ENCODE measurements at places on chromosomes 5 and 9. TPM values are rescaled to one million over a fixed set of nuclear protein-coding genes. Genes with fewer than 3 reads are reported as not detected.
A peak's percentile ranks its signal among the peaks of the same experiment; 100 is the strongest.

DNA sequence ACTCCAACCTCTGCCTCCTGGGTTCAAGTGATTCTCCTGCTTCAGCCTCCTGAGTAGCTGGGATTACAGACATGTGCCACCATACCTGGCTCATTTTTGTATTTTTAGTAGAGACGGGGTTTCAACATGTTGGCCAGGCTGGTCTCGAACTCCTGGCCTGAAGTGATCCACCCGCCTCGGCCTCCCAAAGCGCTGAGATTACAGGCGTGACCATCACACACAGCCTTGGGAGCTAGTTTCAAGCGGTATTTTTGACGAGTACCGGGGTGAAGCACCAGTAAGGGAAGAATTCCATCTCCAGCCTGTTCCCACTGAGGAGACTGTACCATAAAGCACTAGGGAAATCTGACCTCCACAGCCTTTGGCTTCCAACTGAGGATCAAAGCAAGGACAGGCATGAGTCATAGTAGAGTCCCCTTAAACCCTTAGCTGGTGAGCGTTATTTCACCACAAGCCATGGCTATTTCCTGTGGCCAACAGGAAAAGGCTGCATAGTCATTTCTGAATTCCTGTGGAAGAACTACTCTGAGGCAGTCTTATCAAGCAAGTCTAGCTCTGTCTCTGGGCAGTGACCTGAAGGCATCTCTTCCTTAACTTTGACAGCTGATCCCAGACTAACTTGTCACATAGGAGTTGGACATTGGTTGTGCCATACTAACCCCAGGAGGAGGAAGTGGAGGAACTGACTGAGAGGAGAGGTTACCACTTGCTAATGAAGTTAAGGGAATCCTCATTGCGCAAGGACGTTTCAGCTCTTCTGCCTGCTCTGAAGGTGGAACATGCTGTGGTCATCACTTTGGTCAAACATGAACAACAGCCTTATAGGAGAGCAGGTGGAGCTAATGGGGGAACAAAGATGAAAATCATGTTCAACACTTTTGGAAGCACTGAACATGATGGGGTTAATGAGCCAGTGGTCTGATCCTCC lies 85.8 kb upstream of the DMRT1 start:
- H3K27ac ChIP-seq, result no peak overlapping the region
- H3K27me3 ChIP-seq, result no peaks in the 10 kb centered on the region
- H3K4me3 ChIP-seq, result no peak overlapping the region

- H3K27ac ChIP-seq, result no peak overlapping the region
- no peak for DNase-seq
- no peaks in the 10 kb centered on the region for H3K27me3 ChIP-seq
- H3K36me3 ChIP-seq, result no peaks in the 10 kb centered on the region
Measured at GRCh38 chr5:148992265-148992664, 70.6 kb downstream of the SH3TC2 start.

GRCh38 chr5:139670369-139671095 lies 22.4 kb downstream of the CXXC5 start:
- peaks cover 14% of the 10 kb centered on the region for H3K4me1 ChIP-seq
- DNase-seq, result no peak
- no peaks in the 10 kb centered on the region for H3K27me3 ChIP-seq
- peak overlapping the region; percentile 33 for H3K27ac ChIP-seq
- no peak overlapping the region for H3K4me3 ChIP-seq

Gene DNAJA1
- 99.4 TPM for total RNA-seq

Gene CCDC171
- 7.6 TPM for total RNA-seq

DNA sequence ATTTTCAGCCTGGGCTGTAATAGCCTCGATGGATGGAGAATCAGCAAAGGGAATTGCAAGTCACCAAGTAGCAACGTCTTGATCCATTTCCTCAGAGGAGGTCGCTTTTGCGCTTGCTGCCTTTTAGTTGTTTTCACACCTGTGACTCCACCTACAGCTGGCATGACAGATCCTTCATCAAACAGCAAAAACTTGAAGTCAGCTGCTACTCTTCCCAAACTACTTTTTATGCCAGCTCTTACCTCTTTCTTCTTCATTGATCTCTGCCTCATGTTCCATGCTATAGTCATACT lies 107.7 kb downstream of the MAT2B start:
- H3K36me3 ChIP-seq, result no peaks in the 10 kb centered on the region
- no peaks in the 10 kb centered on the region for H3K4me1 ChIP-seq
- DNase-seq, result no peak
- H3K27ac ChIP-seq, result no peak overlapping the region
- no peaks in the 10 kb centered on the region for H3K27me3 ChIP-seq
